GM12878 (cell line): ENCODE measurements at places on chromosomes 3 and 15.

GRCh38 chr3:187228740-187229139, 31.5 kb downstream of the RTP1 start:
- DNase-seq, result no peak

GRCh38 chr15:39581793-39582285, 960 bp downstream of the THBS1 start:
- DNase-seq, result no peak

DNA sequence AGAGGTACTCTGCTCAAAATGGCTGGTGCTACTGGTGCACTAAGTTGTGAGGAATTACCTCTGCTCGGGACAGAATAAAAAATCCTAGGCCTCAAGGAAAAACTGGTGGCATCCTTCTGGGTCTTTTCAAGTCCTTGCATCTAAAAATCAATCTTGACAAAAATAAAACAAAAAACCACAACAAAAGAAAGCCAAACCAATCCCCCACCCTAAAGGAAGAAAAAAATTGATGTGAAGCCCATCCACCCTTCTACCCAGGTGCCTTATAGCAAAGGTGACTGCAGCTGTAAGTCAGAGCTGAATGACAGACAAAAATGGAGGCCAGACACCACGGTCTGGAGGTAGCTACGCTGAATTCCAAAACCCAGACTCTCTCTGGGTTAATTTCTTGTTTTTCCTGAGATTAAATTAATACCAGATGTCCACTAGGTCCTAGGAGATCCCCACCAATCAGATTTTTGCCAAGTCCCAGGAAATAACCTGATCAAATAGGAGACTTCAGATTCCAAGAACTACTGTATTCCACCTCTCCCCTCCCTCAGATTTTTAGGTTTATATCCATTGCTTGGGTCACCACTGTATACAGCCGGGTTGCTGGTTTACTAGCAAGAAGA, 33.5 kb downstream of the ABCC5 start:
- DNase-seq, result no peak

- no peak for DNase-seq
Observed at GRCh38 chr3:186825872-186826409, 16.6 kb upstream of the ADIPOQ start.
